ENCODE measurements at places on chromosomes 1 and 21.

DNA sequence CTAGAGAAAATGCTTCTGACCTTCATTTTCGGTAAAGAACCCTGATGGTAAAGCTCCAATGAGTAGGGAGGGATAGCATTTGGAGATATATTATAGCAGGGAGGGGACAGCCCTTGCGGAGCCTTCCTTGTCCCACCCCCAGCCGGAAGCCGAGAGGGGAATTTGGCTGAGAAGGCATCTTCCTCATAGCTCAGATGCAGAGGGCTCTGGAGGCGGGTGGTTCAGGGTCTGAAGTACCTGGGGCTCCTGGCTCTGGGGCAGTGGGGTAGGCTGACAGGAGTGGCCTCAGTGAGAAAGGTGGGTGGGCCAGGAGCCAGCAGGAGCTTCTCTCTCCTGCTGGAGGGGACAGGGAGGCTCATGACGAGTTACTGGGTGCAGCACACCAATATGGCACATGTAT lies 88.0 kb upstream of the IFFO2 start:
- no peak for DNase-seq

GRCh38 chr1:84833194-84833593 lies 59.8 kb downstream of the LPAR3 start:
- DNase-seq, result no peak

- no peak for DNase-seq
These were observed 241.2 kb upstream of the ST6GALNAC5 start for GRCh38 chr1:76625886-76626678.

- DNase-seq, result no peak
These were observed 1.2 kb downstream of the SYTL1 start for GRCh38 chr1:27342778-27343638.

GRCh38 chr21:34183331-34183928 lies 110.1 kb downstream of the MRPS6 start:
- no peak for DNase-seq

DNA sequence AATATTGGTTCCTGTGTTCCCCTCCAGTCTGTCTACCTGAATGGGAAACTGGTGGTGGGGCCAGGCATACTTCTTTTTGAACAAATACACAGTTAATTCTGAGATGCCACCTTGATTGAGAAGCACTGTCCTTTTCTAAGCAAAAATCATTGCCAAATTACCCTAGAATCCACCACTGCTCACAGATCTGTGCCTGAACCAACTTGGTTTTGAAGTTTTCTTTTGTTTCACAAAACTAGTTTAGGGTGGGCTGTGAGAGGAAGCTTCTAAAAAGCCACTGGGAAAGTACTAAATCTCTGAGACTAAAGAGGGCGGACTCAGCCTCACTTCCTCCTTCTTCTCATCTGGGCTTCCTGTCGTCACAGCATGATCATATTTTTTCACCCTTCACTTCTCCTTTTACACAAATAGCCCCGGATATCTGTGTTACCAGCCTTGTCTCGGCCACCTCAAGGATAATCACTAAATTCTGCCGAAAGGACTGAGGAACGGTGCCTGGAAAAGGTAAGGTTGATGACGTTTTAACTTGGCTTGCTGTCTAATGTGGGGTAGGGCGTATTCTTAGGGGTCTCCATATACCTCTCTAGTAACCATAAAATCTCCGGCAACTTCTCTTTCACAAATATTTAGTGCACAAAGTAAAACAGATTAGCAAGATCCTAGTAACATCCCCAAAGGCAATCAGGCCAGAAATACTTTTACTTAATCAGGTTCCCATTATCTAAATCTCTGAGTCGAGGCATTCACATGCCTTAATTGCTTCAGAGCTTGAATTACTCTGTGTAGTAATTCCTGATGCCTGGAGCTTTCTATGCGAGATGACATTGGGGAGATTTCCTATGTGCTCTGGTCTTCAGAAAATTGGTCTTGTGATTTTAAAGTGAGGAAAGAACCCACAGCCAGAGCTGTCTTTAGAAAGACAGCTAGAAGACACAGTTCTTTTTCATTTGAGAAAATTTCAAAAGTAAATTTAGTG lies at the start of gene CD53:
CD53 (plus strand) TSS at position 404 of the 976 bp plus-strand sequence. CDS start 18,261 bp downstream, outside the sequence.
- DNase-seq, result no peak

DNA sequence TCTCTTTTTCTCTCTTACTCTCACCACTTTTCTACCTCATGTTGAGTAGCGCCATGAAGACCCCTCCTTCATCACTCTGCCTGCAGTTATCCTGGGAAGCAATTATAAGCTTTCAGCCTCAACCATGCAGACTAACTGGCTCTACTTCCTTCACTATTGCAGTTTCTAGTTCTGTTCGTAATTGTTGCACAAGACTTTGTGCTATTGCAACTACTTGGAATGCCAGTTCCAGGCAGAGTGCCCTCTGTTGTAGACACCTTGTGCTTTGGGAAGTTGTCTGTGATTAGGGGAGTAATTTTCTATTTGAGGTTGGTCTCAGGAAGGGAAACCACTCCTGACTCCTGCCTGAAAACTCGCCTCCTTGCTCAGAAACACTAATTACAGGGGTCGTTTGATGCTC lies 19.4 kb downstream of the PGM1 start:
- no peak for DNase-seq

GRCh38 chr1:55040083-55040932 lies 960 bp downstream of the PCSK9 start:
- DNase-seq, result no peak

DNA sequence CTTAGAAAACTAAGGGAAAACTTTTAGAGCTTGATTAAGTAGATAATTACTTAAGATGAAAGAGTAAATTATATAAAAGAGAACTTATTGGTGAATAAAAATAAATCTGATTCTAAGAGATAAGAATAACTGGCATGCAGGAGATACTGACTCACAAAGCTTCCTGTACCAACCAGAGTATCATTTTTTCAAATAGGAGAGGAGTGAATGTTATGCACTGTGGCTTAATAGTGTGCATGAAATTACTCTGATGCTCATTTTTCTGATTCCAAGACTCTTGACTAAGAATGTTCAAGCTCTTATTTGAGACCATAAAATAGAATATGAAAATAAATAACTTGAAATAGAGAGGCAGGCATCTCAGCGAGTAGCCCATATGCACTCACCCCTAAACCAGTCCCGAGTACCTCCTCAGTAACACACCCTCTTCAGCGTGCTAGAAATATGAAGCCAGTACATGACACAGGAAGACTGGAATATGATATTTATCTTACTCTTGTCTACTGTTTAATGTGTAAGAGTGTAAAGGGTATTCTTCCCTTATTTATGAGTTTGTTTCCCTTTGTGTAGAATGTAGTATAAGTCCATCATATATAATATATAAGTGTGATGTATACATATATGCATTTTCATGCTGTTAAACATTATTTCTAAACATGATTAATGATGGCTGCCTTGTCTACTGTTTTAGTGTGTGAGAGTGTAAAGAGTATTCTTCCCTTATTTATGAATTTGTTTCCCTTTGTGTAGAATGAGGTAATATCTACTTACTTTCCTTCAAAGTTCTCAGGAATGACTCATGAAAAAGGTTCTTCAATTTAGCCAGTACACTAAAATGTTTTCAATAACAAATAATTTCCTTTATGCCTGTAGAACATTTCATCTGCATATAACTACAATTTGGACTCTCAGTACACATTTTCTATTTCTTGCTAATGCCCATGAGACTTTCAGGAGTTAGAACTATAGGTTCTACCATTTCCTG lies 99.2 kb upstream of the PALMD start:
- no peak for DNase-seq

GRCh38 chr1:176560681-176561080 lies 97.7 kb downstream of the PAPPA2 start:
- DNase-seq, result no peak

- no peak for DNase-seq
These were observed 11.0 kb upstream of the TNFRSF8 start for GRCh38 chr1:12052008-12052573.

GRCh38 chr1:154895798-154896197 lies 25.7 kb upstream of the KCNN3 start:
- DNase-seq, result no peak

DNA sequence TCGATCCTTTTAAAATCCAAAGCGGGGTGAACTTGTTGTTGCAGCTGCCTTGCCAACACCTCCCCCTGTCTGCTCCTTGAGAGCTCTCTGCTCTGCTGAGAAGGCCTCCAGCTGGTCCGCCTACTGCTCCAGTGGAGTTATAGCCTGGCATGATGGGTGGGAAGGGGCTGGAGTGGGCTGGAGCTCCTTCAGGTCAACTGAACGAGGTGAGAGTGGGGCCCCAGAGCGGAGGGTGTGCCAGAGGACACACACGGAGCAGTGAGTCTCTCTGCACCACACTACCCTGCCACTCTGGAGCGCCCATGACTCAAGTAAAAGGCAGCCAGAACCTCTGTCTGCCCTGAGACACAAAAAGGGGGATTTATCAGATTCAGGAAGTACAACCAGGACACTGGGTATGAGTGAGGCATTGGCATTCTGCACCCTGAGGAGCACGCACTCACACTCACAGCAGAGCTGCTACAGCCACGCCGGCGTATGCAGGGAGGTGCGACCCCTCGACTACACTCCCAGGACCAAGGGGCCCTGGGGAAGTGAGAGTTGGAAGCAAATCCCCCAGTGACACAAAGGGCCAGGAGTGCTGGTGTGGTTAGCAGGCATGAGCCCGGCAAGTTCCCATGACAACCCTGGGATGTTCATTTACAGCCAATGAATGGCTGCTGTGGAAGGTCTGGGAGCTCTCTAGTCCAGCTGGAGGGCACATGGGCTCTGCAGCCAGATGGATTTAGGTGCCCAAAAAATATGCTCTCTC lies 28.0 kb upstream of the EVA1B start:
- no peak for DNase-seq

- no peak for DNase-seq
These were observed 2.5 kb downstream of the AKNAD1 start for GRCh38 chr1:108854221-108855019.

- no peak for DNase-seq
These were observed 190.2 kb upstream of the LYPLAL1 start for GRCh38 chr1:218983433-218983832.

GRCh38 chr1:206895325-206895724 lies 1.9 kb upstream of the IL24 start:
- DNase-seq, result peak; percentile 38

DNA sequence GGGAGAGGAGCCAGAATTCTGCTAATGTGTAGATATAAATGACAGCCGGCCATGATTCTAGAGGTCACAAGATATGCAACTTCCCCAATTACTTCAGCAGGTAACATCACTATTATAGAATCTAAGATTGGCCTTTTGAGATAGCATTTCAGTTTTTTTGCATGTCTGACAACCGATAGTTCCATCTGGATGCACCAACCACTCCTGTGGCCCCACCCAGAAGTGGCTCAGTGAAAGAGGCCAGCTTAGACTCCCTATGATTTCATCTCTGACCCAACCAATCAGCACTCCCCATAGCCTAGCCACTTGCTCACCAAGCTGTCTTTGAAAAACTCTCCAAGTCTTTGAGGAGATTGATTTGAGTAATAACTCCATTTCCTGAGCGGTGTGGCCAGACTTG lies 30.3 kb upstream of the NUF2 start:
- DNase-seq, result no peak

- DNase-seq, result no peak
These were observed 152.9 kb upstream of the EDN2 start for GRCh38 chr1:41637367-41637766.

DNA sequence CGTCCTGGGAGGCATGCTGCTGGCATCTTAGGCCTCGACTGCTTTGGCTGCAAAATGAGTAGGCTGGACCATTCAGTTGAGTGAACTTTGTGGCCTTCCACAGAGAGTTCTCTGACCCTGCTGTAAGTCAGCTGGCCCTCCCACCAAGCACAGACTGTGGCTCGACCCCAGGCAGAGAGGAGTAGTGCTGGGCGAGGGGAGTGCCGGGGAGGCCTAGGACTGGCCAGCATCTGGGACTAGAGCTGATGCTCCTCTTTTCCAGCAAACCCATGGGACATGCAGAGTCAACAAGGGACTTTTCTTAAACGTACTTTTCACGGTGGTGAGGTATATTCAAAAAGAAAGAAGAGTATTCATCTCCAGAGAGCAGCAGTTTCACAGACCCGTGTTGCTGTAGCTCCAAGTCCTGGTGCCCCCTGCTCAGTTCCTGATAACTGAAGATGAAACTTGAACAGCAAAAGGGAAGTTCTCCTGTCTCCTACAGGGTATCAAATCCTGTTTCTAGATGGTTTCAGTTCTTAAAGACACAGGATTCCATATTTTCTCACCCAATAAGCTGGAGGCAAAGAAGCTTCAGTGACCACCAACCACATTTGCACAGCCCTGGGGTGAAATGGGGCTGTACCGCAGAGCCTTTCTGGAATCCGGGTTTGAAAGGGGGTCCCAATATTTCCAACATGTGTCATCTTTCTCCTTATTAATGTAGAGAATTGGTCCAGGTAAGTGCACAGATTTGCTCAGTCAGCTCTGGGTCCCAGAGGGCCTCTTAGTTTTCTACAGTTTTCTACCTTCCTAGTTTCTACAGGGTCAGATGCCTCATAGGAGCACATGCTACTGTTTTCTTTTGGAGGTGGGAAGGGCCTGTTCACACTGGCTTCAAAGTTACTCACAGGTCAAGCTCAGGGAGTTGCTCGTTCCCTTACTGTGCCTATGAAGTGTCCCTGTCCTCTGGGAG lies 20.9 kb downstream of the BATF3 start:
- no peak for DNase-seq

- DNase-seq, result no peak
These were observed 40.6 kb upstream of the SOD1 start for GRCh38 chr21:31618696-31619430.

GRCh38 chr1:89613928-89614327 lies 19.0 kb upstream of the LRRC8C start:
- no peak for DNase-seq

- DNase-seq, result no peak
These were observed 67.8 kb upstream of the FGGY start for GRCh38 chr1:59229138-59229537.

GRCh38 chr1:77415579-77415978 lies 133.8 kb downstream of the AK5 start:
- DNase-seq, result no peak

DNA sequence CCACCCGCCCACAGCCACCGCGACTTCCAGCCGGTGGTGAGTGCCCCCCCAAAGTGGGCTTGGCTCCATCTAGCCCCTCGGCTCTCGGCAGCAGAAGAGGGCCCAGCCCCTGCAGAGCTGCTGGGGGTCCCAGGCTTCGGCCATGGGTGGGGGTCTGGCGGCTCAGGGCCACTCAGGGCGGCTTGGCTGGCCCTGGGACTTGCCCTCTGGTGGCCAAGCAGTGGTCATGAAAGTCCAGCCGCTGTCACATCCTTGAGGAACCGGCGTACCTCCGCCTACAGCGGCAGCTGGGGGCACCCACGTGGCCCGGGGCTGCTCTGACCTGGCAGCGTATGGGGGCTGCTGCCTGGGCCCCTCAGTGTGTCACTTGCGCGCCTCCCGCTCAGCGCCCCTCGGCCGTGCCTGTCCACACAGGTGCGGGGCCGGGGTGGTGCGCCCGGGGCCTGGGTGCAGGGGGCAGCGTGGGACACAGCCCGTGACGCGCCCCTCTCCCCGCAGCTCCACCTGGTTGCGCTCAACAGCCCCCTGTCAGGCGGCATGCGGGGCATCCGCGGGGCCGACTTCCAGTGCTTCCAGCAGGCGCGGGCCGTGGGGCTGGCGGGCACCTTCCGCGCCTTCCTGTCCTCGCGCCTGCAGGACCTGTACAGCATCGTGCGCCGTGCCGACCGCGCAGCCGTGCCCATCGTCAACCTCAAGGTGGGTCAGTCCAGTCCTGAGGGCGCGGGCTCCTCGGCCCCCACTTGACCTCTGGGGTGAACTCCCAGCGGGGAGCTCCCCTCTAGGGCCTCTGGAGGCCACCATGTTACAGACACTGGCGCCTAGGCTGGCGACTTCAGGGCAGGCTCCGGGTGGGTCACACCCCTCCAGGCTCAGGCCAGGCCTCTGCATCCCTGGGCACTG lies 32.4 kb downstream of the SLC19A1 start:
- no peak for DNase-seq

GRCh38 chr1:119448127-119448511 lies 33.2 kb downstream of the HSD3B2 start:
- DNase-seq, result no peak

- DNase-seq, result no peak
These were observed 55.6 kb downstream of the TCP10L start for GRCh38 chr21:32529679-32530078.

Data from NCI-H1417 treated with DMSO at 0.1 percent for 48 hours (cell line).